Ovary (tissue), 10 donors: ENCODE measurements at places on chromosomes 4 and X.

- no peak for DNase-seq
Measured at GRCh38 chr4:122861172-122861943, 34.7 kb downstream of the FGF2 start.

- no peak for DNase-seq
Measured at GRCh38 chr4:103645991-103646390, 73.8 kb downstream of the TACR3 start.

DNA sequence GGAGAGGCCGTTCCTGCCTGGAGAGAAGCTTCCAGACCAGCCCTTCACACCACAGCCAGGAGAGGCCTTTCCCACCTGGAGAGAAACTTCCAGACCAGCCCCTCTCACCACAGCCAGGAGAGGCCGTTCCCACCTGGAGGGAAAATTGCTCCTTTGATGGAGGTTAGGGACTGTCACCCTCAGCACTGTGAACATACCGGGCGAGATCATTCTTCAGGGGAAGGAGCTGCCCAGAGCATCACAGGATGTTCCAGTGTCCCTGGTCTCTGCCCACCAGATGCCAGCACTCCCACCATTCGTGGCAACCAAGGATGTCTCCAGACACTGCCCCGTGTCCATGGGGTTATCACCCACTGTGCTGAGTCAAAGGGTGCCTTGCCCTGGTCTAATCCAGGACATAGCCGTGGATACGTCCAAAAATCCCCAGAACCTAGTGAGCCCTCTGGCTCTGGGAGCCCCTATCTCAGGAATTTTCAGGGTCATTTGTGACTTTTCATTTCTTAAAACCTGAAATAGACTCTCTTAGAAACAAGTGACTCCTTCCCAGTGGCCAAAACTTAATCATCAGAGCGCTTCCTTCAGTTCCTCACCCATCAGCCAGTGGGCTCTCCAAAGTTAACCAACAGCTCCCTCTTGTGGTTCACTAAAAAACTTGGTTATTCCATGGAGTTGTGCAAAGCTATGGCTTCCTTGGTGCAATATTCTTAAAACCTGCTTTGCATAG, 80.2 kb downstream of the CRMP1 start:
- DNase-seq: no peak

DNA sequence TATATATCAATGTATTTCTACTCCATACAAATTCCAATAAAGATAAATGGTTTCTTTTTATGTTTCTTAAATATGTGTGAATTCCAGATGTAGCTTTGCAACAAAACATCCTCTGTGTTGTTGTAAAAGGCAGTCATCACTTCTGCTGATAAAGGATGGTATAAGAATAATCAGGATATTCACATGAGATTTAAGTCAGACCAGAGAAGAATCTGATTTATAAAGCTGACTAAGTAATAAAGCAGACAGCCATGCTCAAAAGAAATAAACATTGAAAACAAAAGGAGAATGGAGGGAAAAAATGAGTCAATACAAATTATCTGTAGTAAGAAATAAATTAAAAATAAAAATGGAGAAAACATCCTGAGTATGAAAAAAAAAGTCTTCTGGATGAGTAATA, 27.0 kb upstream of the SLC7A11 start:
- no peak for DNase-seq

- DNase-seq: no peak
Measured at GRCh38 chrX:97096385-97096784, 212.7 kb downstream of the RPA4 start.

- DNase-seq: no peak
Measured at GRCh38 chrX:154727418-154727817, 23.5 kb downstream of the GAB3 start.

GRCh38 chr4:71446479-71447081, 107.8 kb downstream of the SLC4A4 start:
- DNase-seq: no peak

GRCh38 chr4:109578846-109579245, 18.8 kb downstream of the MCUB start:
- no peak for DNase-seq

- no peak for DNase-seq
Measured at GRCh38 chrX:135408794-135409193, 12.9 kb upstream of the SMIM10L2A start.

DNA sequence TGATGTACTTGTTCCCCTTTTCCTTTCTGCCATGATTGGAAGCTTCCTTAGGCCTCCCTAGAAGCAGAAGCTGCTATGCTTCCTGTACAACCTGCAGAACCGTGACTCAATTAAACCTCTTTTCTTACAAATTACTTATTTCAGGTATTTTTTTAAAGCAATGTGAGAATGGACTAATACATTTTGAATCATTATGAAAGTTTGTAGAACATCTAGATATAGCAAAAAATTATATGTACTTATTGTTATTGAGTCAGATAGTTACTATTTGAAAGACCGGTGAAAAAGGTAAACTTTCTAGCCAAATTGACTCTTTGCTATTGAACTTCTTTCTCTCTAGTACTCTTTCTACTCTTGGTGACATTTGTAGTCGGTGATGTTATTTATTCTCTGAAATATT, 777.3 kb upstream of the GALNTL6 start:
- no peak for DNase-seq

- DNase-seq: peak; percentile 15
Measured at GRCh38 chr4:7194251-7195140, 2.2 kb downstream of the SORCS2 start.

DNA sequence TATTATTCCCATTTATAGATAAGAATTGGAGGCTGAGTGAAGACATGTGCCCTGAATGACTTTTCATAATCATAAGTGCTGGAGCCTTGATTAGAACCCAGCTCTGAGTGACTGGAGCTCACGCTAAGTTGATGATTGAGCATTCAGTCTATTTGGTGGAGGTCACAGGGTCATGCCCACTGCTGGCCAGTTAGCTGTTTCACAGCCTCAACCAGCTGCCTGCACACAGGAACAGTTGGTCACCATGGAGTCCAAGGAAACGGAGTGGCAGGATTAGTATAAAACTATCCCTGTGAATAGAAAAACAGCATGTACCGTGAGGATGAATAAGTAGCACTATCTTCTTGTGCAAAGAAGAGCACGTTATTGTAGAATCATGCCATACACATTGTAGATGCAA, 1.0 kb upstream of the C4orf54 start:
- no peak for DNase-seq

DNA sequence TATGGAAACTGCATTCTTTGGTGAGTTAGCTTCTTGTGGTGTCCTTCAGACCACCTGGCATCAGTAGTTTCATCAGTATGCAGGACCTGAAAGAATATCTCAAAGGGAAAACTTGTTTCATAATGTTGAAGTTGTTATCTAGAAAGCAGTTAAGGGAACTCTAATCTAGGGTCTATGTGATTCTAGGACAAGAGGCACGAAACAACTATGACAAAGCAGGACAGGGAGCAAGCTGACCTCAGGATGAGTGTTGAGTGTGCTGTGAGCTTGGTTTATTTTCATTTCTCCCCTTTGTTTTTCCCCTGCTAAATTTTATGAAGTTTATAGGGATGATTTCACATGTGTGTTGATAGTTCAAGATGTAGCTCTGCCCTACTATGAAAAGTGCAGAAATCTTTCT, 65.7 kb downstream of the MXRA5 start:
- no peak for DNase-seq

GRCh38 chr4:3497523-3498389, 34.5 kb downstream of the LRPAP1 start:
- no peak for DNase-seq

- DNase-seq: no peak
Measured at GRCh38 chrX:137792214-137792613, 226.3 kb downstream of the ZIC3 start.

GRCh38 chr4:174554231-174554728, 32.0 kb upstream of the HPGD start:
- DNase-seq: no peak

DNA sequence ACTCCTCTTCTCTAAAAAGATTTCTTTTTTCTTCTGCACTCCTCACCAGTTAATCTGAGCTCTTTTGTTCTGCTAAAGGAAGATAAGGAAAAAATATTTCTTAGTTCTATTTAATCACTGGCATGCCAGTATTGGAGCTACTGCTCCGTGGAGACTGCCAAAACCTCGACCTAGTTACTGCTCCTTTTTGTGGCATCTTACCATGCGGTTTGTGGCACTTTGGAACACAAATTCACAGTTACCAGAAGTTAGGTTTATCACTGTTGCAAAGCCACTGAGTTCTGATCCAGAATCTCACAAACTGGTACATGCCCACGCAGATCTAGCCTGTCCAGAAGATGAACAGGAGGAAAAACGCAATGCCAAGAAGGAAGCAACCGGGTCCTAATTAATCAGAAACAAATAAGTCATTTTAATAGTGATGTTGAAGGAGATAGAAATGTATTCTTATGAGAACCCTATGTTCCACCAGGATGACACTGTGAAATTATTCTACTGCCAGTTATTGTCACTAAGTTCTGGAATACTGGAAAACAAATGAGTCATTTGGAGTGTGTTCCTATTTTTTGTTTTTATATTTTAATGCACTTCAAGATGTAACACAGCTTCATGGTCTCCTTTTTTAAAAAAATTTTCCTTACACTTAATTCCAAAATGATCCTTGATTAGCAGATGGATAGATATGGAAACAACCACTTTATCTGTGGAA, 106.7 kb upstream of the GK2 start:
- DNase-seq: no peak
